ENCODE measurements at places on chromosomes 2 and 18. TPM values are rescaled to one million over a fixed set of nuclear protein-coding genes. Genes with fewer than 3 reads are reported as not detected.

- DNase-seq = no peak
These were observed 126.5 kb downstream of the AFF3 start for GRCh38 chr2:100015849-100016248.

DNA sequence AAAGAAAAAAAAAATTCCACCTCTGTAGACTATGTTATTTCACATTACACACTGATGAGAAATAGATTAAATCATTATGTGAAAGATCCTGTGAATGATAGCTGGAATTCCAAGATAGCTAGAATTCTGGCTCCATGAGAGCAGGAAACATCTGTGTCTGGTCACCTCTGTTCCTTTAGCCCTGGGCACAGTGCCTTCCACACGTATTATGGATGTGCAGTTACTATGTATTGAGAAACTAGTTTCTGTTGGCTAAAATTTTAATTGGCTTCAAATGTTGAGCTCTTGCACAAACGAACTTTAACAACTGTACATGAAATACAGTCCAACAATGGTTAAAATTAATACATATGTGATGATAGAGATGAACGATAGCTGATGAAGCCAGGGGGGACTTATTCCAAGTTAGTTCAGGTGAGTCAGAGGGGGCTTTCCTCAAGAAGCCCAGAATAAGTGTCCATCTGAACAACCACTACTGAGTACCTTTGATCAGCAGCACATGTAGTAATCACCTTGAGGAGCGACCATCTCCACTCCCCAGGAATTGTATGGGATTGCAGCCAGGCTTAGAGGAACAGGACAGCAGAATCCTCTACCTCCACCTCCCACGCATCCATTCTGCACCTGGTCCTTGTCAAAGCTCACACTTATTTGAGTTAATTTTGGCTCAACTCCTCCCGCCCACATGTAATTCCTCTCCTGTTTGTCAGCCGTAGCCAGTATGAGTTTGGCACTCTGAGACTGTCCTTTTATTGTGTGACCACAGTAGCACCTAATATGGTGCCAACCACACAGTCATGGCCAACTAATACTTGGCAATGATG is 68.6 kb downstream of the NABP1 start:
- no peak for DNase-seq

- DNase-seq = peak; percentile 6
These were observed 912 bp upstream of the FBXO11 start for GRCh38 chr2:47907039-47907781.

Gene VWC2L
- total RNA-seq = not detected

Gene GALNT3
- total RNA-seq = 6.7 TPM

Gene RSAD2
- total RNA-seq = 4.7 TPM

GRCh38 chr2:219218217-219218731 is 484 bp downstream of the ABCB6 start:
- no peak for DNase-seq

DNA sequence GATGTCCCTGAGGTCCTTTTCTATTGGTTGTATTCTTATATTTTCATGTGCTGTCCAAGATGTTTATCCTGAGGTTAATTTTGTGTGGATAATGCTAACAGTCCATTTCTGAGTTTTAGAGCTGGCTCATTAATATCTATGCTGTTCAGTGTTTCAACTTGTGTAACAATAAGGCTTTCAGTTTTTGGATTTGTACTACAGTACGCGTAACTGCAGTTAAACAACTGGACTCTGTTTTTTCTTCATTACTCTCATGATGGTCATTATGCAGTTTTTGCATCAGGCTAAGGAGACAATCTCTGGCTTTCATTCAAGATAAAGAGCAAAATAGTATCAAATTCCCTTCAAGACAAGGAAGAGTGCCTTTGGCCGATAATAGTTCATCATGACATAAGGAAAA is 1364.8 kb downstream of the DPP10 start:
- DNase-seq = no peak

Gene CAMKMT
- 19.8 TPM for total RNA-seq

Gene RNF125
- total RNA-seq = 72.6 TPM

All from T-helper 17 cell (primary cell).